Suppressor macrophage treated with lipopolysaccharide for 1 hour (primary cell): ENCODE measurements at places on chromosomes 2 and 18.

DNA sequence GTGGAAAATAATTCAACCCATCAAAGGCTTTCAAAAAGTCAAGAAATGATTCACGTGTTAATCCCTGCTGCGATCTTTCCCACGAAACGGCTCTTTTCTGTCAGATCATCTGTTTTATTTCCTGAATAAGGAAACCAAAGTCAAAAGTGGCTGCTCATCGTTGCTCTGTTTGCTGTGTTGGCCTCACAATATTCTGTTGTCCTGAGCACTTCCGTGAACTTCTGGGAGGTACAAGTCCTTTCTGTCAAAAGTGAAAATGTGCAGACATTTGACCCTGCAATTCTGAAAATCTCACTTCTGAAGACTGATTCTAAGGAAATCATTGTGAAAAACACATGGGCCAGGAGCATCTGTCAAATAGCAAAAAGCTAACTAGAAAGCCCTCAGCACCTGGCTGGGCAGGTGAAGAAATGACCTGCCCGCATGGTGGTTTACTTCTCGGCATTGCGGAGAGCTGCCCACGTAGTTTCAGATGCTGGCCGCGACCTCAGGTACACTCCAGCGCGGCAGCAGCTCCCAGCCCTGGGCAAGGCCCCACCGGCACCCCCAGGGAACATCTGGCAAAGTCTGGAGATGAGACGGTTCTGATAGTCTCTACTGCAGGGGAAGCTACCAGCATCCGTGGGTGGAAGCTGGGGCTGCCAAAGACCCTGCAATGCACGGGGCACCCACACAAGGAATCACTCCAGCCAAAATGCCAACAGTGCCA, 31.9 kb upstream of the GPC1 start:
- no peak for DNase-seq

DNA sequence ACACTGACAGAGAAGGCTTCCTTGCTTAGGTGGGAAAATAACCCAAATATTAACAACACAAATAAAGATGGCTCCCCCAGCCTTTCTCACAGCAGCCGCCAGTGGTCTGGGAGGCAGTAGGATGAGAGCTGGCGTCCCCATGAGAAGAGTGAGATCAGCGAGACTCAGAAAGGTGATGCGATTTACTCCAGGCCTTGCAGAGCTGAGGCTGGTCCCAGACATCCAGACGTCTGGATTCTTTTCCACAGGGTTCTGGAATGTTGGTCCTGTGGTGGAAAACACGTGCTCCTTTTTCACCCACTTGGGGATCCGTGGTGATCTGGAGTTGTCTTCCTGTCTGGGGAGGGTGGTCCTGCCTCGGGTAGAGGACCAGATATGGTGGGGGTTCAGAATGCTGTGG, 190.6 kb downstream of the CTIF start:
- DNase-seq = no peak

- DNase-seq = no peak
Measured at GRCh38 chr2:233339427-233339826, 14.9 kb upstream of the DGKD start.

DNA sequence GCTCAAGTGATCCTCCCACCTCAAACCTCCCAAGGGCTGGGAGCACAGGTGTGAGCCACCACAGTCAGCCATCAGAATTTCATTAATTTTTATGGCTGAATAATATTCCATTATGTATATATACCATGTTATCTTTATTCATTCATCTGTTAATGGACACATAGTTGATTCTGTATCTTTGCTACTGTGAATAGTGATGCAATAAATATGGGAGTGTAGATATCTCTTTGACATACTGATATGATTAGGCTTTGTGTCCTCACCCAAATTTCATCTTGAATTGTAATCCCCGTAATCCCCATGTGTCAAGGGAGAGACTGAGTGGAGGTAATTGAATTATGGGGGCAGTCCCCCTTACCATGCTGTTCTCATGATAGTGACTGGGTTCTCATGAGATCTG, 38.2 kb upstream of the REEP1 start:
- DNase-seq = no peak

- no peak for DNase-seq
Measured at GRCh38 chr2:190640117-190640516, 8.8 kb upstream of the NAB1 start.

DNA sequence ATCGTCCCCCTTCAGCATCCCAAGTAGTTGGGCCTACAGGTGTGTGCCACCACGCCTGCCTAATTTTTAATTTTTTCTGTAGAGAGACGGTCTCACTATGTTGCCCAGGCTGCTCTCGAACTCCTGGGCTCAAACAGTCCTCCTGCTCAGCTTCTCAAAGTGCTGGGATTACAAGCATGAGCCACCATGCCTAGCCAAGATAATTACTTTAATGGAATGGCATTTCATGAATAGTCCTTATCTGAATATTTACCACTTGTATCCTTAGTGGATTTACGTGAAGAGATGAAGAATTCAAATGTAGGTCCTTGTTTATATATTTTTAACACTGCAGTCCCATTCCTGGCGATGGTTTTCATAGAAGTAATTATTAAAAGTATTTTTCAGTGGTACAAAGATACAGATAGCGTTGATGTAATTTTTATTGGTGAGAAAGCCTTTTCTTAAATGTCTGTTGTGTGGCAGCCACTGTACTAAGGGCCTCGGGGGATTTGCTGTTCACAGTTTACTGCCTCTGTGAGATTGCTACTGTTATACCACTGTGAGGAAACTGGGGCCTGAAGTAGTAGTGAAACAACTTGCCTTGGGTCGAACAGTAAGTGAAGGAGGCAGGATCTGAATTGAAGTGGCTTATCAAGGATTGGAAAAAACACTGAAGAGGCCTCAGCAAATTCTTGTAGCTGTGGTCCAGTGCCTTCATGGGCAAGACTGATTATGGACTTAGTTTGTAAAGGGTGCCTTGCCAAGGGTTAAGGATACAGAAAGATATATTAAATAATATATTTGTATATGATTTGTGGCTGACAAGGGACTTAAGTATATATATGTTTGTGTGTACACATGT, 151.2 kb downstream of the PRPF40A start:
- no peak for DNase-seq

DNA sequence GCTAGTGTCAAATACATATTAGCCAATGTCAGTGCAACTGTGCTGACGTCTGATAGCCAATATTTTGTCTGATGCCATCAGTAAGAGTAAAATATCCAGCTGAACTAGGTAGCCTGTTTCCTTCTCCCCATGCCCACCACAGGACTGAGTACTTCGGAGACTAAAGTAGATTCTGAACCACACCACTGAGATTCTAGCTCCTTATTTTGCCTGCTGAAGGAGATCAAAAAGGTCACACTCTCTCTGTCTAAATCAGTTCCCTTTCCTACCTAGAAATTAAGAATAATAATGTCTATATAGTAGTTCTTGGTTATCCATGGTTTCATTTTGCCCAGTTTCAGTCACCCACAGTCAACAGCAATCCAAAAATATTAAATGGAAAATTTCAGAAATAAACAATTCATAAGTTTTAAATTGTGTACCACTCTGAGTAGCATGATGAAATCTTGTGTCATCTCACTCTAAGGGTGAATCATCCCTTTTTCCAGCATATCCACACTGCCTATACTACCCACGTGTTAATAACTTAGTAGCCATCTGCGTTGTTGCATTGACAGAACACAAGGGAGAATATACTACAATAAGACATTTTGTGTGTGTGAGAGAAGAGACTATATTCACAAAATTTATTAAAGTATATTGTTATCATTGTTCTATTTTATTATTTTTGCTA, 1043.3 kb upstream of the PIK3C3 start:
- DNase-seq = no peak

DNA sequence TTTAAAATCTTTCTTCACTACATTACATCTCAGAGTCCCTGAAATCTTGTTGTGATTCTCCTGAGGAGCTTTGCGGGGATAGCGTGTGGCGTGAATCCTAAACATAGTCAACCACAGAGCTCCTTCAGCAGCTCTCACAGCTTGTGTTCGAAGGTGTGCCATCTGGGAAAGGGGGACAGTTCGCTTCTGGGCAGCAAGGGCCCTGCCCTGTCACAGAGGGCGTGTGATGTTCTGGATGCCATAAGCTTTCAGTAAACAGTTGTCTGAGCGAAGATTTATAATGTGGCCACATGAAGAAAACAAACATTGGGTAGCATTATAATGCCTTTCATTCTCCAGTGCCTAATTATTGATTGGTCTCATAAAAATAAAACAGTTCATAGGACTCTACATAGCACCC, 172.5 kb downstream of the MYO1B start:
- DNase-seq = no peak

DNA sequence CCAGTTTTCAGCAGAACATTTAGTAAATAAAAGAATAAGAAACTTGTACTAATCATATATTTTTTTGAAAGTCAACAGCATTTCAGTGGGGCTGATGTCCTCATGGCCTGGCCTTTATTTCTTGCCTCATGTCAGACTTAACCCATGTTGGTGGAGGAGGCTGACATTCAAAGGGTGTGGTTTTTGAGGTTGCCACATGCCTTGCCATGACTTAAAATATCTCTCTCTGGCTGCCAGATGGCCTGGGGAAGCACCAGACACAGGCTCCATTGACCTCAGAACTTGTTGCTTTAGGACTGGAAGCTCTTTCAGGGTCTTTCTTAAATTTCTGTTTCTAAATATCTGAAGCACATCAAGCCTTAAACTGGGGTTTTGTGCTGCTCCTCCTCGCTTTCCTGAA, 32.5 kb upstream of the CD28 start:
- DNase-seq = peak; percentile 76

DNA sequence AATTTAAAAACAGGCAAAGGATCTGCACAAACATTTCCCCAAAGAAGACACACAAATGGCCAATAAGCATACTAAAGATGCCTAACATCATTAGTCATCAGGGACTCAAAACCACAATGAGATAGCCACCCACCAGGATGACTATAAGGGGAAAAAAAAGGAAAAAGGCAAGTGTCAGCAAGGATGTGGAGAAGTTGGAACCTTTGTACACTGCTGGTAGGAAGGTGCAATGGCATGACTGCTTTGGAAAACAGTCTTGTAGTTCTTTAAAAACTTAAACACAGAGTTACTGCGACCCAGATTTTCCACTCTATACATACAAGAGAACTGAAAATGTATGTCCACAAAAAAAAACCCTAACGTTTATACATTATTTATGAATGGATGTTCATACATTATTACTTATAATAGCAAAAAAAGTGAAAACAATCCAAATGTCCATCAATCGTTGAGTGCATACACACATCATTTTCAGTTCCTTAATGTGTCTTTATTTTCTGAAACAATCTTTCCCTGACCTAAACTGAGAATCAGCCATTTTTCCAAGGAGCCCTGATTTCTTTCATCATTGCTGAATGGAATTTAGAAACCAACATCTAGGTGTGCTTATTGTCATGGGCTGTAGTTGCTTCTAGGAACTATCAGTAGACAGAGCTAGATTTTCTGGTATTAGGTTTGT, 64.7 kb upstream of the TLK1 start:
- peak; percentile 79 for DNase-seq

- no peak for DNase-seq
Measured at GRCh38 chr2:20913491-20913890, 90.6 kb upstream of the LDAH start.

DNA sequence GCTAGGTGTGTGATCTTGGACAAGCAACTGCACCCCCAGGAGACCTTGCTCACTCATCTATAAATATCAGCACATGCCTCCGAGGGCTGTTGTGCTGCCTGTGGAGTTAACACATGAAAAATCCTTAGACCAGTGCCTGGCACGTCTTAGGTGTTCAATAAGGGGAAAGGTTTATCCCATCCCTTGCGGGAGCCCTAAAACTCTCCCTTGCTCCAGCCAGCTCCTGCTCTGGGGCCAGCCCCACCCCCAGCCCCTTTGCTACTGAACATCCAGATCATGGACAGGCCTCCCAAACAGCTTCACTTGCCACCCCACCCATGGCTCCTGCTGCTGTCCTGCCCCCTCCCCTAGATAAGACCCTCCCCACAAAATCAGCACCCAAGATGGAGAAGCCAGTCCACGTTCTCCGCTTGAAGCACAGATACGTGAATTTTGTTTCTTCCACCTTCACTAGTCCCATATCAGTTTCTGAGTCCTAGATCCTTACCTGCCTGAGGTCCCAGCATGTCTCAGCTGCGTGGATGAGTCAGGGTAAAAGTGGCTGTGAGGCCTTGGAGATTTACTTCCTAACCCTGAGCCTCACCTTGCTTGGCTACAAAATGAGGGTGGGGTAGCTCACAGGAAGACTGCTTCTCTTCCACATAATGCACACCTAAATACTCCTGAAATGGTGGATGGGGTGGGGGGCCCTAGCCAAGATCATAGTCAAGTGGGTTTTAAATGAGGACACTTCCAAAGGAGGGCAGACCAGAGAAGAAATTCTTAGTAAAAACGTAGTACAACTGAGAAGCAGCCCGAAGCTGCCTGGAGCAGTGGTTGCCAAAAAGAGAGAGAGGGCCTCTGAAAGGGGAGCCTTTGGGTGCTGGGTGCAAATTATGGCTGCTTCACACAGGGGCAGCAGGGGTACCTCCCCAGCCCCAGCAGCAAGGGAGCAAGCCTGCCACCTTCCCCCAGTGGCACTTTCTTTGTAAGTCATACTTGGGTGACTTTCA, 40.4 kb downstream of the C1QL2 start:
- DNase-seq = no peak

GRCh38 chr2:67642046-67642382, 244.9 kb downstream of the ETAA1 start:
- no peak for DNase-seq

DNA sequence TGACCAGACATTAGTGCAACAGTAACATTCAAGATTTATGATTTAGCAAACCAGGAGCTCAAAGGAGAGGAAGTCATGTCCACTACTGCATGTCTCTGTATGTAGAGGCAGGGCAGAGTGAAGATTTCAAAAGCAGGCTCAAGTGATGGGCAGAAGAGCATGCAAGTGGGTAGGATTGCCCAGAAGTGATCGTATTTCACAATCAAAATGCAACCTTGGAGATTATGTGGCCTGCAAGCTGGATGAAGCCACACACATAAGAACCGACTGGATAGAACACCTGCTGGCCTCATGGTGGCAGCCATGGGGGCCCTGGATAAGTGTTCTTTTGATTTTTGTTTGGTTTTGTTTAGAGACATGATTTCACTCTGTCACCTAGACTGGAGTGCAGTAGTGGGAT, 286.8 kb upstream of the RAB12 start:
- no peak for DNase-seq

DNA sequence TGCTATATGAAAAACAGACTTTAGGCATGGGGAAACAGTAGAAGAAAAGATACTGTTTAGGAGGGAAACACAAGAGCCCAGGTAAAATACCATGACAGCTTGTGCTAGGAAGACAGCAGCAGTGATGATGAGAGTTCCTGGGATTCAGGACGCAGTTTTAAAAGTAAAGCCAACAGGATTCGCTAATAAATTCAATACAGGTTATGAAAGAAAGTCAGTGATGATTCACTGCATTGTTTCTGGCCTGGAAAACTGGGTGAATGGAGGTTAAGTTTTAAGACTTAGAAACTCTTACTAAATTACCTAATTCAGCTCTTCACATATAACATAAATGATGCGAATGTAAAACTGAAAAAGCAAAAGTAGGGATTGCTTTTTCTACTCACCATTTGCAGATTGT, 27.9 kb upstream of the RNU4ATAC start:
- no peak for DNase-seq
